Nephron progenitor cell (in vitro differentiated cells): ENCODE measurements at places on chromosomes 16 and 17.

DNA sequence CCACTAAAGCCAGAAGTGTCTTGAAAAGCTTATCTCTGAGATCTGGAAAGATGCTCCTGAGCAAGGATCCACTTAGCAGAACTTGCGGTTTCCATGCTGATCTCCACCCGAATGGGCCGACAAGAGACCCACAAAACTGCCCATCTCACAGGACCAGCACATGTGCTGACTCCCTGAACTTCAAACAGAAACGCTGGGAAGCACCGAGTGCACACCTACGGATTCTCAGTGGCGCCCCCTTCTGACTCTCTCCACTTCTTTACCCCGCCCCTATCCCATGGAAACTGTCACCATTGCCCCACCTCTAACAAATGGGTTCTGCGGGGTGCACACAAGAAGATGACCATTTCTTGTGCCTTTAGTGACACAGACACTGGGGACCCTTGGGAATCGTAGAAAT is 21.4 kb downstream of the CDRT4 start:
- no peak for DNase-seq

DNA sequence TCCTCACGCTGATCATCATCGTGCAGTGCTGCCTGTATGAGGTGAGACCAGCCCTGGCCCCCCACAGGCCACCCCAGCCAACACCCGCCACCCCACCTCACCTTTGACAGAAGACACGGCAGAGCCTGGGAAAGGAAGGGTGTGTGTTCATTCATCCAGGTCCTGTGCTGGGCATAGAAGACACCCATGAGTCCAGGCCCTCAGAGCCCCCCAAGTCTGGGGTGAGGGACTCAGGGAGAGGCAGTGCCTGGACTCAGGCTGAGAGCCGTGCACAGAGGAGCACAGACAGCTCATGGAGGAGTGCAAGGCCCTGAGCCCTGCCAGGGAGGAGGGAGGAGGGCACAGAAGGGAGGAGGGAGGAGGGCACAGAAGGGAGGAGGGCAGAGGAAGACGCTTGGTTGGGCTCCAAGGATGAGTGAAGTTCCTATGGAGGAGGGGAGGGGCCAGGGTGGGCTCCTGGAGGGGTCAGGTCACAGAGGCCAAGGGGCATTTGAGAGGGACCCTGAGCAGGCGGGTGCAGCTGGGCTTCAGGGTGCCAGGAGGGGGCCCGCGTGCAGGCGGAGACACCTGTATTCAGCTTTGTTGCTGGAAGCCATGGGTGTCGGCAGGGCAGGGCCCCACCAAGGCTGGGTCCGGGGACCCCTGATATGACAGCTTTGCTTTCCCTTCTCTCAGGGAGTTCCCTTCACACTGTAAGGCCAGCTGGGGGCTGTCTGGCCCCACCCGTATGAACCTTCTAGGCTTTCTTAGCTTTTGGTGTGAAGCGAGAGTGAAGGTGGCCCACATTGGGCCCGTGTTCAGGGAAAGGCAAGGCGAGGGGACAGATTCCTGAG is 11.4 kb downstream of the TAX1BP3 start:
- DNase-seq = no peak

DNA sequence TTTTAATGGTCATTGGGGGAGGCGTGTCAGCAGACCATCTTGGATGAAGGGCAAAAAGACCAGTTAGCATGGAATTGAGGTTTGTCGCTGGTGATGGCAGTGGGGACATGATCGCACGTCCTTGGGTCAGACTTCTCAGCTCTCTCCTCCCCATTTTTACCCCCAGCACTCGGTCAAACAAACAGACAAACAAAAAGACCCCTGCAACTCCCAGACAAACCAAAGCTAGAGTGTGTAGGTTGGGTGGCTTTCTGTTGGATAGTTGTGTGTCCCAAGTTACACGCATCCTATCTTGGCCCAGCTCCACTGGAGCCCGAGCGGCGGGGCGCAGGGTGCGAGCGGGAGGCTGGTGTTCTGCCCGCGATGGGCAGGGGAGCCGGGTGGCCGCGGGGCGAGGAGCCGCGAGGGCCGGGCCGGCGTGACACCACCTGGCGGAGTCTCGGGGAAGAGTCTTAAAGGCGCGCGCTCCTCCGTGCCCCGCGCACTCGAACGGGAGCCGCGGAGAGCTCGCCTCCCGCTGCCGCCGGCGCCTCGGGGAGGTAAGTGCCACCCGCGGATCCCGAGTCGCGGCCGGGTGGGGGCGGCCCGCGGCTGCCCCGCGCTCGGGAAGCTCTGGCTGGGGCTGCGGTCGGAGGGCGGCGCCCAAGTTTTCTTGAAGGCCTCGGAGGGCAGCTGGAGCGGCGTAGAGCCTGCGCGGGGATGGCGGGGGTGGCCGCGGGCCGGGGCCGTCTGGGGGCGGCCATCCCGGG is 18.5 kb upstream of the NTN1 start:
- peak; percentile 75 for DNase-seq

- DNase-seq = no peak
Measured at GRCh38 chr16:68987734-68988457, 117.6 kb upstream of the HAS3 start.

DNA sequence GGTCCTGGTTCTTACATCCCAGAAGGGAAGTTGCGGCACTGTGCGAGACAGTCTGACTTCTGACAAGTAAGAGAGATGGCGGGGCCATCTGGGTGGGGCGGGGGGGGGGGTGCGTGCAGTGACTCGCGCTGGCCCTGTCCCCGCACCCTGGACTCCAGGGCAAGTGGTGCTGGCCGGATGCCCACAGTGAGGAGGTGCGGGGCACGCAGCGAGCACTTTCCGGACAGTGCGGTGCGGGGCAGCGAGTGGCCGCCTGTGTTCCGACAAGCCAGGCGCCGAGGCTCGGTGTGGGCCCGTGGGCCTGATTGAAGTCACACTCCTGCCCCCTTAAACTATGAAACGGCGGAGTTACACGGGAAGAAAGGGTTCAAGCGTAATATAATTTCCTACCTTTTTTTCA is 106.4 kb downstream of the BANP start:
- no peak for DNase-seq

DNA sequence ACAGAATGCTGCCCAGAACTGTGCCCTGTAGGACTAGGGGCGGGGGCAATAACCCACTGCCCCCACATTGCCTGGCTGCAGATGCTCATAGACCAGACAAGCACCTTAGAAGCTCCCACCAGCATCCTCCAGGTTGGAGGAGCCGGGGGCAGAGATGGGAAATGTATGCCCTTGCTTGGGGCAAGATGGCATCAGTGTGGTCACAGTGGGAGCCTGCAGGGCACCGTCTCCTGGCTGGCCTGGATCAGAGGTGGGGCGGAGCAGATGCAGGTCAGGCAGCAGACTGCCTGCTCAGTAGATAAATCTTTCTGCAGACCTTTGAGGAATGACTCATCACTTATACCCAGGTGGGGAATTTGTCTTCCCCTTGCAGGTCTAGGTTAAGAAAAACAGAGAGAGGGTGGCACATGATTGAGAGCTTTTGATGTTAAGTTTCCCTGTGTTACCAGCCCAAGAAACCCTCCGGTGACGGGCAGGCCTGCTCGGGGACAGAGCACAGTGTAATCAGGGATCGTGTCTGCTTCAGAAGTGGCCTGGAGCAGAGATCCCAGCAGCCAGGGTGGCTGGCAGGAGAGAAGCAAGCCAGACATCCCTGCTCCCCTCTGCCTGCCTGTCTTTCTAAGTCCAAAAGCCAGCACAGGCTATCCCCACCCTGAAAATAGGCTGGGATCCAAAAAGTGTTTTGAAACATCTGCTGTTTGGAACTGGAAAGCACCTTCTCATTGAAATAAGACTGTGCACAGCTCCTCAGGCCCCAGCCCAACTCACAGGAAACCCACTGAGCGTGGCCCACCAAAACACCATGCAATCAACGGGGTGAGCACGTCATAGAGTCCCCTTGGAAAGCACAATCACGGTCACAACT is 50.7 kb upstream of the RPL38 start:
- no peak for DNase-seq

DNA sequence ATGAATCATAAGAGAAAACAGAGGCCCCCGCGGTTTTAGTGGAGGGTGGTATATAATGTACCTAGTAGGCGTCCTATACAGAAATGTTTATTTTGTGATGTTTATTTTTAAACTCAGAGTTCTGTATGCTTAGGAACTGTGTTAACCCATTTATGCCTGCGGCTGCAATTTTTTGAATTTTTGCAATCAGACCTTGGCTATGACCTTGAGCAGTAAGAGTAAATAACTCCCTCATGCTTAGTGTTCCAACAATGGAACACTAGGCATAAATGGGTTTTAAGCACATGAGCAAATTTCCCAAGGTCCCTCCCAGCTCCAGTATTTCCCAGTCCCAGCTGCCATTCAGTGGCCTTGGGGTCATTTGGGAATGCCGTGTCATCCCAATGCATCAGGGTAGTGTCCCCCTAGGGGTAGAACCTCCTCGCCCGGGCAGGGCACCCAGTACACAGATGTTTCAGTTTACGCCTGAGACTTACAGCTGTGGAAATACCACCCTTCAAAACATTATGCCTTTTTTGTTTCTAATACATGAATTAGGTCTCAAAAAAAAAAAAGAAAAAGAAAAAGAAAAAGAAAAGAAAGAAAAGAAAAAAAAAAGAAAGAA is 605.8 kb upstream of the CDH11 start:
- DNase-seq = no peak

DNA sequence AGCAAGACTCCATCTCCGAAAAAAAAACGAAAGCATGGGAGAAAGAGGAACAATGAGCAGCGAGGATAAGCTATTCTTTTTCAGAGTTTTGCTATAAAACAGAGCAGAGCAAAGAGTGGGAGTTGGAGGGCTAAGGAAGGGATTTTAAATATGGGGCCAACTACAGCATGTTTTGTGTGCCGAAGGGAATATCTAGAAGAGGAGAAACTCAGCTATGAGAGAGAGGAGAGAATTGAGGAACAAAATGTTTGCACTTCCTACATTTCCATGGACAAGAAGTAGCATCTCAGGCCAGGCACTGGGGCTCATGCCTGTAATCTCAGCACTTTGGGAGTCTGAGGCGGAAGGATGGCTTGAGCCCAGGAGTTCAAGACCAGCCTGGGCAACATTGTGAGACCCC is 13.1 kb upstream of the GRB2 start:
- no peak for DNase-seq

DNA sequence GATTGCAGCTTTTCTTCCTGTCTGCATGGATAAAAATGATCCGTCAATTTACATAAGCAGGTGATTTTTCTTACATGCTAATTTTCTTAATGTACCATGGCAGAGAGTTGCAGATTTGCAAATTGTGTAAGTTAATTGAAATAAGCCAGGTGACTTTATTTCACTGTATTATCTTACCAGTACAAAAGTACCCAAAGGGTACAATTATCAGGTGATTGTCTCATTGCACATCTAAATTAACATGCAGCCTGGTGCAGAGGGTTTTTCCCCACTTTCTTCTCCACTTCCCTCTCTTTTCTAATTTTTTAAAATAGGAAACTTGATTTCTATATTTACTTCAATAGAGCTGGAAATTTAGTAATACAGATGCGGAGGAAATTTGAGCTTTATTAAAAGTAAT is 11.2 kb downstream of the NLK start:
- no peak for DNase-seq

DNA sequence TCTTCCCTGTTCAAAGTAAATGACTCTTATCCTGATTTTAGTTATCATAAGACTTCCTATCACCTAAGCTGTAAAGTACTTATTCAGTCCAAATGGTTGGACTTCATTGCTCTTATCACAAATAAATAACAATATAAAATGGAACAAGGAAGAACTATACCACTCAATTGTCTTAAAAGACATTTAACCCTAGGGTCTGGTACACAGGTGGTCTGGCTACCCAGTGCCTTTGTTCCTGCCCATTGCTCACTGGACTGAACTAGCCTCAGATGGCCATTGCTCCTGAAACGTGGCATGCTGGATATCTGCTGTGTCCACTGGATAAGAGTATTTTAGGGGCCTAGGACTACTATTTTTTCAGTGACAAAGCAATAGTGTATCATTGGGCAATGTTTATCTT is 574.3 kb upstream of the CA10 start:
- DNase-seq = no peak
